ENCODE measurements at places on chromosomes 6 and 20. TPM values are rescaled to one million over a fixed set of nuclear protein-coding genes. Genes with fewer than 3 reads are reported as not detected.

- no peak for DNase-seq
Measured at GRCh38 chr6:39411465-39411864, 89.0 kb upstream of the KCNK16 start.

DNA sequence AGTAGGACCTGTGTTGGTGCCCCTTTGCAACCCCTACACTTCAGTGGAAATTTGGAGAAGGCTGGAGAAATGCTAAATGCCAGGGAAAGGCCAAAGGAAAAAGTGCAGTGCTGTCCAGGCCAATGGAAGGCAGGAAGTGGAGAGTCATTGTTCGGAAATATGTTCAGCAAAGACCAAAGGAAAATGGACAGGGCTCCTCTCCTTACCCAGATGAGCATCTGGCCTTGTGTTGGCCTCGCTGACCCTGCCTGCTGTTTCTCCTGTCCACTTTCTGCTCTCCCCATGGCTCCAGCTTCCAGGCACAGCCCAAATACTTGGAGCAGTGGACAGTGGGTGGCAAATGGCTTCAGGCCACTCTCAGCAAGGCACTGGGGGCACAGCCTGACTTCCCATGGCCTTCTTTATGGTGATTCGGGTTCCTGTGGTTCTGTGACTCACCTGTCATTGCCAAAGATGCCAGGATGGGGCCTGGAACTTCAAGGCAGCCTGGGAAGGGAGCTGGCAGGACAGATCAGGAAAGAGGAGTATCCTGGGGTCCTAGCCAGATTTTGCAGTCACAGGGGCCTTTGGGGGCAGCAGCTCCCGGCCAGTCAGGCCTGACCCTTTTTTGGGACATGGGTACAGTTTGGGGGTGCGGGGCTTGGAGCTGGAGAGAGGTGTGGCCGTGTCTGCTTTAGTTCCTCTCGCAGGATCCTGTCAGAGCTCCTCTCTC lies 190.9 kb upstream of the SLC24A3 start:
- DNase-seq: no peak

- no peak for DNase-seq
Measured at GRCh38 chr6:116667623-116668022, 943 bp downstream of the ZUP1 start.

DNA sequence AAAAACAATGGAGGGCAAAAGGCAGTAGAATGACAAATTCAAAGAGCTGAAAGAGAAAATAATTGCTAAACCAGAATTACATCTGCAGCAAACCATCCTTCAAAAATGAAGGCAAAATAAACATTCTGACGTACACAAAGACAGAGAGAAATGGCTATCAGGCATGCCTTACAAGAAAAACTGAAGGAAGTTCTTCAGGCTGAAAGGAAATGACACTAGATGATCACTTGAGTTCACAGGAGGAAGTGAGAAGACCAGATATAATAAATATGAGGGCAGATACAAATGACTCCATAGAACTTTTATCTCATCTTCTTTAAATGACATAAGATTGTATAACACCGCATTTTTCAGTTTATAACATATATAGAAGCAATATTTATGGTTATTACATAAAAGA lies 30.0 kb downstream of the DZANK1 start:
- no peak for DNase-seq

GSTA4 gene
- 81.1 TPM for total RNA-seq

SRC gene
- total RNA-seq: 39.2 TPM

FKBP5 gene
- 10.6 TPM for total RNA-seq

Measured in glutamatergic neuron (in vitro differentiated cells).